ENCODE measurements at places on chromosomes 5 and 9.

DNA sequence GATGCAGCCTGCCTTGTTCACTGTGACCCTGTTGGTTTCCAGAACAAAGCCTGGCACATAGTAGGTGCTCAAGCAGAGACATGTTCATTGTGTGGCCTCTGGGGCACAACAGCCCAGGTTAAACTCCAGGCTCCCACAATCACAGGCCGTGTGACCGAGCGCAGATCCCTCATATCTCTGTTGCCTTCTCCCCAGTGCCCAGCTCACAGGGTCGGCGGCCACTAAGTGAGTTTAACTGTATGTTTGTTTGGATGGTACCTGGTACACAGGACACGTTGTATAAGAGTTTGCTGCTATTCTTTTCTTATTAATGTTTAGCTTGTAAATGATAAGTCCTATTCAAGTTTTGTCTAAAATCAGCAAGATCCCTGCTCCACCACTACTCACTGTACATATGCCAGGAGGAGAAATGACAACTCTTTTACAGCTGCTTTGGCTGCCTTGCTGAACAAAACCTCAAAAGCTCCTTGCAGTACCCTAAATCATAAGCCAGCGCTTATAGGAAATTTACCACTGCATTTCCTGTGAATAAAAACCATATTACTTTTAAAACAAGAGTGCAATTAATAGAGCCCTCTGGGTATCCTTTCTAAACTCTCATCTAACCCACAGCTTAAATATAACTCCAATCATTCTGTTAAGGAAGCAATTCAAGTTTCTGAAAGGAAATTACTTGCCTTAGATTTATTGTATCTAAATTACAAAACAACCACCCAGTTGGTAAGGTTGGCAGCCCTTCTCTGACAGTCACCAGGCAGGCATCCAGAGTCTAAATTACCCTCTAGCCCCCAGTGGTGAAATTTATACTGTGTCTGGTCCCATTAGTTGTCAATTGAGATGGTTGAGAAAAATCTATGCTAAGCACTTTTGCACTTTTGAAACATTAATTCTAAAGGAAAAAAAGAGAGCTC lies 379.4 kb downstream of the SEMA5A start:
- DNase-seq, result no peak

DNA sequence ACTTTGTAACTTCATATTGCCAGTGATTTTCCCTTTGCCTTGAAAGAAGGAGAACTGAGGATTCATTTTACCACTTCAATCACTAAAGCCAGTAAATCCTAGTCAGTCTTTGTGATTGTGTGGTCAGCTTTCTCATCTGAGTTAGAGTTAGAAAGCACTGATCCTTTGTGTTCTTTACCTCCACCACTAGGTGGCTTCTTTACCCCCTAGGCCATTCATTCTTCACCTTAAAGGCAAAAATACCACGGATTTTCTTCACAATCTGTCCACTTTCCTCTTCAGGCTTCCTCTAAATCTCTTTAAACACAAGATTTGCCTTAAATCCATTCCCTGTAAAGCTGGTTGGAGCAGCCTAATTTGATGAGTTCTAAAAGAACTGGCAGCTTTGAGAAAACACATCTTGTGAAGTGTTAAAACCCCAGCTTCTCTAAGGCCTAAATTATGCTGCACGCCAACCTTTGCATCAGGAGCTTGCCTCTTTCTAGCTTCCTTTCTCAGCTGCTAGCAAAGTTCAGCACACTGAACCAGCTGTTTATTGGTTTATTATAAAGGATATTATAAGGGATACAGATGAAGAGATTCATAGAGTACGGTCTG lies 20.4 kb downstream of the BDP1 start:
- DNase-seq, result no peak

DNA sequence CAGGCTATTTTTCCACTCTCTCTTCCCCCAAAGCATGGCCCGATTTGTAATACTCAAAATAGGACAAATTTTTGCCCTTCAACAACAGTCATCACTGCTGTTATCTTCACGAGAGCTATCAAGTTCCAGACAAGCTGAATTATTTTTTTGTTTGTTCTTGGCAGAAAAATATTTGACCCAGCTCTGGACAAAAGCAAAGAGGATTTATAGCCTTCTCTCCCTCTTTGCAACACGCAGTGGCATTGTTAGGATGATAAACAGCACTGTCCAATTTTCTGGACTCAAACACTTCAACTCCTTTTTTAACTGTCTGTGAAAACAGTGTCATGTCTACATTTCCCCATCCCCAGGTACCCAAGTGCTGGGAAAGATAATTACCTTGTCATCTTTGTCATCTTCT lies 160.3 kb downstream of the SLF1 start:
- peak; percentile 26 for DNase-seq

DNA sequence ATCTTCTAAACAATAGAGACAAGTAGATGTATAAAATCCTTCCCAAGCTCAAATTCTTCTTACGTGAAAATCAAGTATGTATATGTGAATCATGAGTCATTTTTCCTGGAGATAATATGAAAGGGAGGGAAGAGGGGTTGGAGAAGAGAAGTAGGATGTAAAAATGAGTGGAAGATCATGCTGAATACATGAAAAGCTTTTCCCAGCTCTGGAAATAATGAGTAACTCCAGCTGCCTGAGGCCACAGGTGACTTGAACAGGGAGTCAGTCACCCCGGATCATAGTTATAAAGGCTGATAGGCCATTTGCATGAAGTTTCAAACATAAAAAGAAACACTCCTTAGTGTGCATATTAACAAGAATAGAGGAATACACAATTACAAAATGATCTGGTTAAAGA lies 486.7 kb downstream of the EFNA5 start:
- no peak for DNase-seq
